Immature natural killer cell (primary cell): ENCODE measurements at places on chromosomes 12 and 14.
A peak's percentile ranks its signal among the peaks of the same experiment; 100 is the strongest.

- no peak for DNase-seq
These were observed 95.8 kb upstream of the NOS1 start for GRCh38 chr12:117457189-117457588.

GRCh38 chr12:130703733-130704375 is 12.2 kb downstream of the RIMBP2 start:
- no peak for DNase-seq

GRCh38 chr12:68557011-68557730 is 53.5 kb upstream of the RAP1B start:
- DNase-seq: no peak

DNA sequence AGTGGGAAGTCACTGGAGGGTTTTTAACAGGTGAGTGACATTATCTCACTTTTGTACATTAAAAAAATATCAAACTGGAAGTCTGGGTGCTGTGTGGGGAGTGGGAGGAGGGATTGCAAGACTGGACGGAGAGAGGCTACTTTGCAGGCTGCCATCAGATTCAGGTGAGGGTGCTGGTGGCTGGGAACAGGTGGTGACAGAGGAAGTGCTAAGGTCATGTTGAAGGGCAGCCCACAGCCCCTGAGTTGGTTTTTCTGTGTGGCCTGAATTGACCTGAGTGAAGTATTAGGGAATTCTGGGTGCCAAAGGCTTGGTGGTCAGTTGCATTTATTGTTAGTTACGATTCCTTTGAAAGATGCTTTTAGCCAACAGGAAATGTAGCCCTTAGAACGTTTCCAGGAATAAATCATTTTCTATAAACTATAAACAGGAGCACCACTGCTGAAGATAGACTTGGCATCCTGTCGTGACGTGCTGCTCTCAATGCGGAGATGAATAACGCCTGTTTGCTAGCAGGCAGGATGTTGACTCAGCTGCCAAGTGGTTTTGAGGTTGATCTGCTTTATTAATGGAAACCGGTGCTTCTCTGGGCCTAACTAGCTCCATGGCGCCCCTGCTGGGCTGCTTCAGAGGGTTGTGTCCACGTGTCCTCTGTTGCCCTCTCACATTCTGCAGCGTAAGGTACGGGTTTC is 707.5 kb upstream of the TMEM132C start:
- peak; percentile 26 for DNase-seq

GRCh38 chr12:90399357-90399756 is 555.6 kb downstream of the CCER1 start:
- no peak for DNase-seq

GRCh38 chr12:80053051-80053790 is 46.1 kb upstream of the OTOGL start:
- DNase-seq: no peak

- no peak for DNase-seq
These were observed 520.2 kb downstream of the FLRT2 start for GRCh38 chr14:86050072-86050683.
